ENCODE measurements at places on chromosomes 6 and 20.

DNA sequence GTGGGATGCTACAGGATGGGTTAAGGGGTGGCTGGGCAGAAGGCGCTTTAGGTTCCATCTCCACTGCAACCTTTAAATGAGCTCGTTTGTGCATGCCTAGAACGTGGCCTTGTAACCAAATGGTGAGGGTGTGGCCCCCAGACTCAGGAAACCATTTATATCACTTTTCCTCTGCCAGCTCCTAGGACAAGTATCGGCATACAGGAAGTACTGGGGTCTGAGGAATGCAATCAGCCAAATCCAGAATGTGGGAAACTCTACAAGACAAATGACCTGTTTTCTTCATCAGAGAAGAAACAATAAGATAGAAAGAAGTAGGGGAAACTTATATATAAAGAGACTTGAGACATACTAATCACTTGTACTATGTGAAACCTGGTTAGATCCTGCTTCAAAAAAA is 21.2 kb downstream of the AK9 start:
- DNase-seq, result no peak

GRCh38 chr20:39645131-39645530 is 683.0 kb downstream of the DHX35 start:
- no peak for DNase-seq

GRCh38 chr20:56487216-56487615 is 18.8 kb downstream of the RTF2 start:
- DNase-seq, result no peak

GRCh38 chr20:24095756-24096155 is 107.2 kb upstream of the GGTLC1 start:
- DNase-seq, result no peak

GRCh38 chr20:13535627-13536026 is 103.1 kb downstream of the TASP1 start:
- no peak for DNase-seq

DNA sequence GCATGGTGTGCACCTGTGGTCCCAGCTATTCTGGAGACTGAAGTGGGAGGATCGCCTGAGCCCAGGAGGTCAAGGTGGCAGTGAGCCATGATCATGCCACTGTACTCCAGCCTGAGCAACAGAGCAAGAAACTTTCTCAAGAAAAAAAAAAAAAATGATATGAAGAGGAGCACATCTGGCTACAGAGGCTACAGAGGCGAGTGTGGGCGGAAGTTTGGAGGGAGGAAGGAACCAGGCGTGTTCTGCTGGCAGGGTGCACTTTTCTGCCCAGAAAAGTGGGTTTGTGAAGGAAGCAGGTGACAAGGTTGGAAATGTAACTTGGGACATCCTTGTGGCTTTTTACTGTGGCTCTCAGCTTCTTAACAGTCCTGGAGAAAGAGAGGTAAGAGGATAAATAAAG is 96.7 kb downstream of the SNX5 start:
- no peak for DNase-seq

DNA sequence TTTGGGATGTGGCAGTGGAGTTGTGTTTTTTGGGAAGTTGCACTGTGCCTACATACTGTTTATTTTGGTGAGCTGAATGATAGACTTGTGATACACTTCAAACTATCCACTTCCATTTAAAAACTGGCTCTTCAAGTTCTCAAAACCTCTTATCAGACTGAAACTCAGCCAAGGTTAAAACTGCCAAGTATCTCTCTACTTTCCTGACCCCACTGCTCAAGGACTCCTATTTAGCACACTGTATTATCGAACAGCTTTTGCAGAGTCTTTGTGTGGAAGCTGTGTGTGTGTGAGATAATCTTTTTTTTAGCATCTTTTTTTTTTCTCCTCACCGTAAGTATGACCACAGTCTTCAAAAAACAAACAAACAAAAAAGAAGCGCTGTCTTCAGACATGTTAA is 21.1 kb downstream of the STX11 start:
- no peak for DNase-seq

DNA sequence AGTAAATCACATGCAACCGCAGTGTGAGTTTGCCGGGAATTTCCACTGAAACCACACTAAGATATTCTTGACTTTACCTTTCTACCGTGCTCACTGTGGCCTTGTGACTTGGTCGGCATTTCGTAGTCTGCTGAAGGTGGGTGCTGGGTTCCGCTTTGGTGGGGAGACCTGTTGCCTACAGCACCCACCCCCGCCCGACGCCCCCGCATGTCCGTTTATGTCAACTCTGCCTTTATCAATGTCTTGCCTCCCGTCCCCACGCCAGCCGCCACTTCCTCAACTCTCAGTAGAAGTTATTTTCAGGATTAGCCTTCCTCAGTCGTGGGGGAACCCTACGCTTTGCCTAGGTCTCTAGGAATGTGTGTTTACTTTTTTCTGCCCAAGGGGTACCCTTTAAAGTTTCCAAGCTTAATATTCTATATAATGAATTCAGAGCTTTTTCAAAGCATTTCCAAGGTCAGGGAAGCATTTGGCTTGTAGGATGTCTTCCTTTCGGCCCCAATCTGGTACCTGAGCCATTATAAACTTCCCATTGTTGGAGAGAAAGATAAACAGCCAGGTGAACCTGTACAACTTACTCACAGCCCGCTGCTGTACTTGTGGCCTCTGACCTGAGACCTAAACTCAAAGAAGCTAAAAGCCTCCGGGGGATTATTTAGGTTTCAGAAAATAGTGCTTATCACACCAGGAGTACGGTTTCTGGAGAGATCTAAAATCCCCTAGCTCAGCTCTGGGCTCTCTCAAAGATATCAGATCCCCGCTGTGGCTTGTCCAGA is 54.2 kb downstream of the TBC1D7 start:
- DNase-seq, result no peak

GRCh38 chr6:49410564-49410963 is 52.5 kb downstream of the MMUT start:
- no peak for DNase-seq

DNA sequence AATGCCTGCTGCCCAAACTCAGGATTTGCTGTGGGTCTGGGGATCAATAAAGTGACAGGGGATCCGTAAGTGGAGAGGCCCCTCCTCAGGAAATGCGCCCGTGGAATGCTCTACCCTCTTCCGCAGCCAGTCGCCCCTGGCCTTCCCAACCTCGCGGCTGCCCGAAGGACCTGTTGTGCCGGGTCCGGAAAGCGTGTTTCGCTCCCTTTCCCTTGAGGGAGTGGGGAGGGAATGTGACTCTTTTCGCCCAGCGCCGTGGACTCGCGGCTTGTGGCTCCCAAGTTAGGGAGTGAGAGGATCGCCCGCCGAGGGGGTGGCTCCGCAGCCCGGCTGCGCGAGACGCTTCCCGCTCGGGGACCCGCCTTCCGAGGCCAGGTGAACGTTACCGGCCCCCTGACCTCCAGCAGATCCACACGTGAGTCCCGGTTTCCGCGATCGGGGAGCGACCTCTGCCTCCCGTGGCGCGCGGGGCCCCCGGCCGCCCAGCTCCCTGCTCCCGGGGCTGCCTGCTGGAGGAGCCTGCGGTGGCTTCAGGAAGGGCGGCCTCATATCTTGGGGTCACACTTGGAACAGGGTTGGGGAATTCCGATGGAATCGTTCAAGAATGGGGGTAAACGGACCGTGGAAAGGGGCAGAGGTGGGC is 666 bp downstream of the TPD52L1 start:
- DNase-seq, result no peak

GRCh38 chr20:3454831-3455230 is 16.0 kb upstream of the ATRN start:
- DNase-seq, result no peak

- DNase-seq, result no peak
Measured at GRCh38 chr6:130760006-130760405, 67.2 kb upstream of the SMLR1 start.

GRCh38 chr20:34365765-34366213 is 2.7 kb downstream of the ITCH start:
- DNase-seq, result peak; percentile 32

DNA sequence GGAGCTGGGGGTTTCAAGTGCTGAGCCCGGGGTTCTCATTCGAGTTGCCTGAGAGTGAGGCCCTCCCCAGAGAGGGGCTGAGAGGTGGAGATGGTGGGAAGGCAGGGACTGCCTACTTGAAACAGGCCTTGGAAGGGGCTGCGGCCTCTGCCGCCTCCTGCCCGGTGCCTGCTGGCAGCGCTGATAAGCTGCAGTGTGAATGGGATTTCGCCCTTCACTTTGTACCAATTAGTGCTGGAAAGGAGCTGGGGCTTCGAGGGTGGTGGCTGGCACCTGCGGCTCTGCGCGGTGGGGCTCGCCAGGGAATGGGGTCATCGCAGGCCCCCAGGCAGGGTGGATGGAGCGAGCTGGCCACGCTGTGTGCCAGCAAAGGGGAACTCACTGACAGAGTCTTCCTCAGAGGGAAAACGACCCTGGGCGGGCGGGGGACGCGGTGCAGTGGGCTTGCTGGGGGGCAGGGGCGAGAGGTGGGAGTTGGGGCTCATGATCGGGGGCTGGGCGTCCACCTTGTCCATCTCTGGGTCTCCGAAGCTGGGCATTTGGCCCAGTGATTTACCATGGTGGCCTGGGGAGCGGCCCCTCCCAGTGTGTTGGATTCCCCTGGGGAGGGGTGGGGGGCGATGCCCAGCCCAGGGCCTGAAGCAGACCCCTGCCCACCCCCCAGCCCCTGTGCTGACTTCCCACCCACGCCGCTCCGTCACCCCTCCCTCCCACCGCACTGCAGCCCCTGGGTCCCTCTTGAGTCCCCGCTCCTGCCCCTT is 22.9 kb downstream of the COL20A1 start:
- no peak for DNase-seq

- no peak for DNase-seq
Measured at GRCh38 chr6:81241126-81242041, 511.1 kb downstream of the TENT5A start.

- no peak for DNase-seq
Measured at GRCh38 chr6:13419422-13420195, 67.8 kb downstream of the GFOD1 start.

DNA sequence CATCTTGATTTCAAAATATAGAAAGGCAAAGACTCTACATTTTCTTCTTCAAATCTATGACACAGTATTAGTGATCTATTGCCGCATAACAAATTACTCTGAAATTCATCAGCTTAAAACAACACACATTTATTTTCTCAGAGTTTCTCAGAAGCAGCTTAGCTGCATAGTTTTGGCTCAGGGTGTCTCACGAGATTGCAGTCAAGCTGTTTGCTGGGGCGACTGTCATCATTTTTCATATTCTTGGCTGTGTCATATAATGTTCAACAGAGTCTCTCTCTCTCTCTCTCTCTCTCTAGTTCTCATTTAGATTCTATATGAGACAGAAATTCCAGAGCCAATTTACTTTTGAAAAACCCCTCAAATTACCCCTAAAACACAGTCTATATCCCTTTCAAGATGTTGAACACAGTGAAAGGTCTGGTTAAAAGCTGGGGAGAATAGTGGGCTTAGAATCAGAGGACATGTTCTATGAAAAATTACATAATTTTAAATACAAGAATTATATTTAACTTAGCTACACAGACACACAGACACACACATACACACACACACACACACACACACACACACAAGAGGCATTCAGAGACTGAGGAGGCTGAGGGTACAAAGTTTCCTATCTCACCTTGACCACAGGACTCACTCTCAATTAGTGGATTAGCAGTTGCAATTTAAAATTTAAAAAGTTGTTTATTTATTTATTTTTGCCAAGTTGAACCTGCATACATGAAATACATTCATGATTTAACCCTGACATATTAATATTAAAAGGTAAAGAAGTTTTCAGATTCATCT is 86.7 kb downstream of the MKKS start:
- DNase-seq, result no peak

DNA sequence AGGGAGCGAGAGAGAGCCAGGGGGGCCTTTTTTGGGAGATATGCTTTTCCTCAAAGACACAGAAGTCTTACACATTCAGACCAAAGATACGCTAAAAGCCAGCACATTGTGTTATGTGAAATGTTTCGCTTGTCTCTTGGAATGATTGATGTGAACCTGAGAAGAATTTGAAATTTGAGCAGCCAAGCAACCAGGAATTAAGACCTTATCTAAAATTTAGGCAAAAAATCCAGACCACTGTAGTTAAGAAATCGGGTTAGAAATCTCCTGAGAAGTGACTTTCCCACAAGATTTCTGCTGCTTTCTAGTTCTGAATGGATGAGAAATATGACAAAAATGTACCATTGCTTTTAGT is 223.2 kb upstream of the GMDS start:
- no peak for DNase-seq

- DNase-seq, result no peak
Measured at GRCh38 chr20:2746636-2747265, 53.7 kb downstream of the CPXM1 start.

DNA sequence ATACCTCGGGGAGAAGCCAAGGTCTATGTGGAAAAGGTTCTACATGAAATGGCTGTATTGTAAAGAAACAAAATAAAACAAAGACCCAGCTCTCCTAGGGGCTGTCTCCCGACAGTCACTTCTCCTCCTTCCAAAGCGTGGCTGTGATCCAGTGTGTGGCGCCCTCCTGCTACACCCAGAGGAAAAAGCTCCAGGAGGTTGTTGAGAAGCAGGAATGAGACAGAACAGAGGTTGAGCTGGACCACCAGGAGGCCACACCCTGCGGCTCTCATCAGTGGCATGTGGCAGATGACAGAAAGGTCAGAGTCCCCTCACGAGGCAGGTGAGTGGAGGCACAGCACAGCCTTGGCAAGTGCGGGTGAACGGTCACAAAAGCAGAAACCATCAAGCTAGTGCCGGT is 236.0 kb downstream of the TBXT start:
- no peak for DNase-seq

- DNase-seq, result no peak
Measured at GRCh38 chr20:20085071-20085470, 32.7 kb downstream of the CFAP61 start.

GRCh38 chr6:51857134-51857533 is 230.3 kb downstream of the PKHD1 start:
- no peak for DNase-seq

- no peak for DNase-seq
Measured at GRCh38 chr6:163826629-163827028, 412.1 kb downstream of the QKI start.
